ENCODE measurements at places on chromosomes 4 and X.

- DNase-seq: no peak
These were observed 11.2 kb downstream of the CDKN2AIP start for GRCh38 chr4:183455431-183456195.

GRCh38 chrX:48487362-48487798 lies 11.4 kb downstream of the FTSJ1 start:
- no peak for DNase-seq

DNA sequence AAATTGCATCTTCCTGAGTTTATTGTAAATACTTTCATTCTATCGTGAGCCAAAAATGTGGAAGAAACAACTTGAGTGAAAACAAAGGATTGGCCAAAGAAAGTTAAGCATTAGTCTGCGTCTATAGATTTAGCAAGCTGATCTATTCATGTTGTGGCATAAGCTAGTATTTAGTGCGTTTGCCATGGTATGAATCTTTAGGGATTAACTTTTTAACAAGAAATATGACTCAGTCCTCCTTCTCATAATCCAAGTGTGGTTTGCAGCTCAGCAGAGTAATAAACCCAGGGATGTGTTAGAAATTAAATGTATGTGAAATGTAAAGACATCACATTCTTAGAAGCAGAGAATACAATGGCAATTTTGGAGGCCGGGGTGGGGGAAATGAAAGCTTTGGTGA lies 1110.9 kb downstream of the NLGN4X start:
- DNase-seq: no peak

DNA sequence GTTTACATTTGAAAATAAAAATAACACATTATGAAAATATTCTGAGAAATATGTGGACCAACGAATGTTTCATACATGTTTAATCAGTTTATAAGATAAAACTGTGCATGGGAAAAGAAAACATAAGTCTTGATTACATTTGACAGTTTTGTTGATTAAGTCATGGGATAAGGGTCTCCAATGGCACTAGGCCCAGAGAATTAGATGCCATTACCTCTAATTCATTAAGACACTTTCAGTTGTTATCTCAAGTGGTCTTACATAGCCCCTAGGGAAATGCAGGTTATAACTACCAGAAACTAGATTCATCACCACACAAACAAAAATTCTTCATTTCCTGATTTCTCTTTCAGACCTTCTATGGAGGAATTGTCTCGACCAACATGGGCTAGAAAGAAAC lies 300.8 kb downstream of the PCDH7 start:
- no peak for DNase-seq

- DNase-seq: no peak
These were observed 475.2 kb downstream of the RPA4 start for GRCh38 chrX:97358941-97359340.

GRCh38 chr4:119025916-119026661 lies 109.5 kb upstream of the MYOZ2 start:
- DNase-seq: no peak
